ENCODE measurements at places on chromosomes 6 and 20.

GRCh38 chr6:159804504-159804903, 4.4 kb downstream of the PNLDC1 start:
- no peak for DNase-seq

DNA sequence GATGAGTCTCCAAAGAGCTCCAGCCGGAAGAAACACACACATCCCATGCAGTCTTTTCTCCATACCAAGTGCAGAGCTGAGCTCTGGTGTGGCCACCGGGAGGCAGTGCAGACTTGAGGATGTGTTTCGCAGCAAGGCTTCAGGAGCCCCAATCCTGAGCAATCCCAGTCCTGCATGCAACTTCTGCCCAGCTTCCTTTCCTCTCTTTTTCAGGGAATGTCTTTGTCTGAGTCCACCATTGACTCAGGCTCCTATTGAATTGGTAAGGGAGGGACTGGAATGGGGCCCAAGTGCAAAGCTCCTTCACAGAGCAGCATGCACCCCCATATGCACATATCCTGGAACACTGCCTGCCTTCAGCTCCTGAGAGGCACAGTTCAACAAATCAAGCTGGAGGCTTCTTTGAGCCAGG, 50.5 kb upstream of the ASIP start:
- no peak for DNase-seq

- no peak for DNase-seq
These were observed 60.1 kb upstream of the AKIRIN2 start for GRCh38 chr6:87762116-87762515.

DNA sequence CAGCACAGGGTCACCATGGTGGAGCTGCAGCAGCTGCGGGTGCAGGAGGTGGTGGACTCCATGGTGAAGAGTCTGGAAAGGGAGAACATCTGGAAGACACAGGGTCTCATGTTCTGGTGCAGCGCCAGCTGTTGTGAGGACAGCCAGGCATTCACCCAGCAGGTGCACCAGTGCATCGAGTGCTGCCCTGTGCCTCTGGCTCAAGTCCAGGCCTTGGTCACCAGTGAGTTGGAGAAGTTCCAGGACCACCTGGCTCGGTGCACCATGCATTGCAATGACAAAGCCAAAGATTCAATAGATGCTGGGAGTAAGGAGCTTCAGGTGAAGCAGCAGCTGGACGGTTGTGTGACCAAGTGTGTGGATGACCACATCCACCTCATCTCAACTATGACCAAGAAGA, 22.9 kb upstream of the RIPK1 start:
- DNase-seq: no peak
